ENCODE measurements at places on chromosomes 5 and 9.

DNA sequence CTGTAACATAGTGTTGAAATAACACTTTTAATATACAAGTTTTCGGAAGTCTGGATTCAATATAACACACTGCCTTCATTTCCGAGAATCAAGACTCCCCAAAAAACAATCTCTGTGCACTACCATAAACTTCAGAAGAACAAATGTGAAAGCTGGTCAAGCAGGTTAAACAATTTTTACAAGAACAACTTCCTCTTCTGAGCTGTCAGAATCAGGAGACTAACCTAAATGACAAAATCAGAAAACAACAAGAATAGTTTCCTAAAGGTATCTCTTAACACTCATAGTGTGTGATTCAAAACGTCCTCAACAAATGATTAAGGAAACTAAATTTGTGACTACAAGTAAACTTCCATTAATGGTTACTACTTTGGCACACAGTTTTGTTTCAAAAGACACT is 11.6 kb downstream of the C9orf72 start:
- no peak for DNase-seq

DNA sequence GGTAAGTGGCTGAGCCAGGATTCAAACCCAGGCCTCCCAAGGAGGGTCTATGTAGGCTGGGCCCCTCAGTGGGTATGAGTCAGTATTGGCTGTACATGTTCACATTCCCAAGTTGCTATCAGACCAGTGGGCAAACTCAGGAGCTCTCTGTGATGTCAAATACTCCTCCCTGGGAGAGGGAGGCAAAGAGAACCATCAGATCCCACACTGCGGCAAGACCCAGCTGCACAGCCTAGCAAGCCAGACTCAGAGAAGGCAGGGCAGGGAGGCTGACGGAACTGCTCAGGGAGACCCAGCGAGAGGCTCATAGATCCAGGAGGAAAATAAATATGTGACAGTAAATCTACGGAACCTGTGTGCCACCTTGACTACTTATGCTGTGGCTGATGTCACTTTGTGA is 42.6 kb upstream of the SAP30L start:
- DNase-seq: no peak

GRCh38 chr9:32351845-32352244 is 32.6 kb upstream of the ACO1 start:
- no peak for DNase-seq

DNA sequence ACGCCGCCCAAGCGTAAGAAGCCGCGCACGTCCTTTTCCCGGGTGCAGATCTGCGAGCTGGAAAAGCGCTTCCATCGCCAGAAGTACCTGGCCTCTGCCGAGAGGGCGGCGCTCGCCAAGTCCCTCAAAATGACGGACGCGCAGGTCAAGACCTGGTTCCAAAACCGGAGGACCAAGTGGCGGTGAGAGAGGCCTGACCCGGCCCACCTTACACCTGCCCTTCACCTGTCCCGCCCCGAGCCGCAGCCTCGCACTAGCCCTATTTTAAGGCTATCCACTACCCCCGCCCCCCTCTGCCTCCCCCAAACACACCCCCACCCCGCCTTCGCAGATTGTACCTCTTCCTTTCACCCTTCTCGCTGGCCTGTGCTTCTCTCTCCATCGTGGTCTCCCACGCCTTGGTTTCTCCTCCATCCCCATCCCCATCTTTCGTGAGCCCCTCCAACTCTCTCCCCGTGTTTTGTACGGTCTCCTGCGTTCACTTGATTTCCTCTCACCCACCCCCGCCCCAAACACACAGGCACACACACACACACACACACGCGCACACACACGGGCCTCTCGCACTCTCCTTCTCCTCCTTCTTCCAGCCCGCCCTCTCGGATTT is 1.3 kb downstream of the TLX3 start:
- DNase-seq: no peak

DNA sequence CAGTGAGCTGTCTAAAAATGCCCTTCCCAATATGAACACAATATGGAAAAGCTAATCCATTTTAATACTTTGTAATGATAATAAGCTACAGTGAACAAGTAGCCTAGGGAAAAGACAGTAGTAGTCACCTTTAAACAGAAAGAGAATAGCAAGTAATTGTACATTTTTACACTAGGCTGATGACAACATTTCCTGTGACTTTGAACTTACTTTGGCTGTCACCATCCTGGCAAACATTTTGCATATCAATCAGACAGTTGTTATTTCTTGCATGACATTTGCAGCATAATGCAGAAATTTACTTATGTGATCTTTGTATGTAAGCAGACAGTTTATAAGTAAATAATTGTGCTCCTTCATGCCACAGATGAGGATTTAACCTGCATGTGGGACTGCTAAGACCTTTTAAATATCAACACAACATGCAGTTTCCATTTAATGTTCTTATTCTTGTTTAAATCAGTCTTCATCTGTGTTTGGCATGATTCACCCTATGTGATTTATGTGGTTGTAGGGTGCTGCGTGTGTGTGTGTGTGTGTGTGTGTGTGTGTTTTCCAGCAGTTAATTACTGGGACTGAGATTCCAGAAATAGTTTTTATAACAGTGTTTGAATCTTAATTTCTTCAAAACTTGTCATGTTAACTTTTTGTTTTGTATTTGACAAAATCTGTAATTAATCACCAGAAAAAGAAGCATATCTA is 997.1 kb upstream of the ARRDC3 start:
- DNase-seq: no peak

GRCh38 chr9:6965566-6965965 is 207.8 kb downstream of the KDM4C start:
- no peak for DNase-seq

DNA sequence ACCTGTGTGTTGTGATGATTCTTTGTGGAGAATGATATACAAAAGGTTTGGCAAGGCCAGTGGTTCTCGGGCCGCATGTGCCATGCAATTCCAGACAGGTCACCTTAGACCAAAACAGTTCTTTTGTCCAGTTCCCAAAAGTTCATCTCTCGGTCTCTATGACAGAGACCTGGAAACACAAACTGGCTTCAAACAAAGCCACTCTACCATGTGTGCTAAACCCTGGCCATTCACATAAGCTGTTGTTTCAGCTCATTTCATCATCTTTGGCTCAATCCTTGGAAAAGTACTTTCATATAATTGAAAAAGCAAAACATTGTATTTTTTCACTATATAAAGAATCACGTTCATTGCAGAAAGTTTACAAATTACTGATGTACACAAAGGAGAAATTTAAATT is 210.5 kb upstream of the SEMA6A start:
- no peak for DNase-seq

DNA sequence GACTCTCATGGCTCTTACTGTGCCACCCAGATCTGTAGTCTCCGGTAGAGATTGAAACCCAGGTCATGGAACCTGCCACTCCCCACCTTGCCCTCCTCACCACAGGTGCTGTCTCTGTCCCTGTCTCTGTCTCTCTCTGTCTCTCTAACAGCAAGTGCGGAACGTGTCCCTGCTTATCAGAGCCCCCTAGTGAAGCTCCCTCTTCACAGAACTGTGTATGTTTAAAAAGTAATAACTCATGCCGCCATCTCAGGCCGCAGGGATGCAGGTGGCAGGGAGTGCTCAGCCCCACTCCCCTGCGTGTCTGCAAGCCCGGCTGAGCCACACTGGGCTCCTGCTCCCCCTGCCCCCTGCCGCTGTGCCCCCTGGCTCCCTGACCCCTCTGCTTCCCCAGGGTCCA is 43.8 kb downstream of the UNC5A start:
- DNase-seq: no peak

- DNase-seq: no peak
Measured at GRCh38 chr5:137960141-137960540, 70.9 kb downstream of the PKD2L2 start.

DNA sequence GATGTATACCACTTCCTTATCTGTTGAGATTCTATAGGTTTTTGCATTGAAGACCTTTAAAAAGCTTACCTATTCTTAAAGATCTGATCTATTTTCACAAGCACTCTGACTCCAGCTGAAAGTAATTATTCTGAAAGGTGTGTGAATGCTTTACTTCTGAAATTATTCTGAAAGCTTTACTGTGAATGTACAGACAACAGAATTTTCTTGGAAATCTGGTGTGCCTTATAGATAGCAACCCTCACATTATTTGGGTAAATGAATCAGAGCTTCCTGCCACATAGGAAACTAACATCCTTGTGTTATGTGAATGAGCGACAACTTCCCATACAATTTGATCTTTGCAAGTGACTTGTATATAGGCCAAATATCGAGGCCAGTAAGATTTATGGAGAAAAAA is 6.5 kb downstream of the CDO1 start:
- no peak for DNase-seq

DNA sequence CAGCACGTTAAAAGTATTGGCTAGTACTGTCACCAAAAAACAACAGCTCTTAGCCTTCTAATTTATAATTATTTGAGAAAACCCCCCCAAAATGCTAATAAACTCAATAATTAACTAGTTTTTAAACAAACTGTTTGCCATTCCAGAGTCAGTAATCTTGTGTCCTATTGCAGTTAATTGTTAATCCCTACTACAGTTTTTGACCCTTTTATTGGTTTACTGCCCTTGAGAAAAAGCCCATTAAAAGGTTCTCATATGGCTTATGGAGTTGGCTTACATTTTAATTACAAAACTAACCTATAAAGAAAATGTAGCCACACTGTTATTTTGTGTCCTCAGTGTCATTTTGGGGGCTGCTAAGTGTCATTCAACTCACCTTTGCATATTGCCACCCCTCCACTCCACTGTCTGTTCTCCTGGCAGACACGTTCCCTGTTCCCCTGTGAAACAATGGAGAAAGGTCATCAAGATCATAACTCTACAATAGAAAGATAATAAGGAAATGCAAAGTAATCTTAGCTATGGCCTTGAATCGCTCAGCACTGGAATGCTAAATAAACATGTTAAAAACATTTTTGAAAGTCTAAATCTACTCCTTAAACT is 51.6 kb upstream of the TXNDC8 start:
- no peak for DNase-seq

GRCh38 chr9:97842960-97843359 is 10.1 kb upstream of the FOXE1 start:
- DNase-seq: no peak

- no peak for DNase-seq
Measured at GRCh38 chr5:54672871-54673270, 155.3 kb downstream of the SNX18 start.

DNA sequence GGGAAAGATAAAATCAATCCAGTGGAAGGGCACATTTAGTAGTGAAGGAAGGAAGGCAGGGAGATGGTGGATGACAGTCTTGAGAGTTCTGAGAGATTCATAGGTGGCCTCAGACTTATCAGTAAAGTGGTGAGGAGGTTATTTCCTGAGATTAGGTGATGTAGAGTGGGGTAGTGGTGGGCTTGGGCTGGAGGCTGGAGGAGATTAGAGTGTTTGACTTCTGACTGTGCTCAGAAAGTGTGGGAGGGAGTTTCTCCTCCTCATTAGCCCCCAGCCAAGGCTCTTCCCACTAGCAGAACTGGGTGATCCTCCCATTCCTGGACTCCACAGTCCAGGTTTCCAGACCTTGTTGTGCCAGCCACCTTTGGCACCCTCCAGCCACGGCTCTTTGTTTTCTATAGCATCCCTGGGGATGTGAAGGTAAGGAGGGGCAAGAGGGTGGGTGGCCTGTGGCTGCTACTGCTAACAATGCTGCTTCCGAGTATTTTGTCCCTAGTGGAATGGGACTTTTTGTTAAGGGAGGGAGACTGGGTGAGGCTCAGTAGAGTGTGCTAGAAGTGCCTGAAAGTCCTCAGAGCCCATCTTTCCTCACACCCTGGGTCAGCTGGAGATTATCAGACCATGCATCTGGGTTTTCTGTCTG is 94.4 kb downstream of the ADRB2 start:
- no peak for DNase-seq

GRCh38 chr9:134351606-134352176 is 25.4 kb downstream of the RXRA start:
- no peak for DNase-seq
